Stimulated activated naive CD8-positive, alpha-beta T cell treated with anti-CD3 and anti-CD28 coated beads, Interleukin-15, Interleukin-2, amounts not matched to agents 100 U/mL and 50 U/mL, for 24 hours (primary cell): ENCODE measurements at places on chromosomes 2 and 18.

DNA sequence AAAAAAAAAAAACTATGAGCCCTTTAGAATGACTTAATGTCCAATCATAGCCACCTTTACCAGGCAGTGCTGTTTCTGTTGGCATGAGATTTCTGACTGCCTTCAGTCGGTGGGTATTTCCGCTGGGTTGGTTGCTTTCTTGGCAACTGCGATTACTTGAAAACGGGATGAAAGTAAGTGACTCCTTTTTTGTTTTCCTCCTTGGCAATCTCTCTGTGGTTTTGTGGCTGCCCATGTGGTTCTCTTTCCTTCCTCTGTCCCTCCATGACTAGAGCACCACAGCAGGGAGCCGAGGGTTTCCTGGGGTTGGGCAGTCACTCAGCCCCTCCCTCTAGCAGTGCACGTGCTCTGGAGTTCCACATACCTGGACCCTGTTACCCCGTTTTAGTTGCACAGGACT, 112.1 kb downstream of the KLHL29 start:
- DNase-seq, result peak; percentile 23

DNA sequence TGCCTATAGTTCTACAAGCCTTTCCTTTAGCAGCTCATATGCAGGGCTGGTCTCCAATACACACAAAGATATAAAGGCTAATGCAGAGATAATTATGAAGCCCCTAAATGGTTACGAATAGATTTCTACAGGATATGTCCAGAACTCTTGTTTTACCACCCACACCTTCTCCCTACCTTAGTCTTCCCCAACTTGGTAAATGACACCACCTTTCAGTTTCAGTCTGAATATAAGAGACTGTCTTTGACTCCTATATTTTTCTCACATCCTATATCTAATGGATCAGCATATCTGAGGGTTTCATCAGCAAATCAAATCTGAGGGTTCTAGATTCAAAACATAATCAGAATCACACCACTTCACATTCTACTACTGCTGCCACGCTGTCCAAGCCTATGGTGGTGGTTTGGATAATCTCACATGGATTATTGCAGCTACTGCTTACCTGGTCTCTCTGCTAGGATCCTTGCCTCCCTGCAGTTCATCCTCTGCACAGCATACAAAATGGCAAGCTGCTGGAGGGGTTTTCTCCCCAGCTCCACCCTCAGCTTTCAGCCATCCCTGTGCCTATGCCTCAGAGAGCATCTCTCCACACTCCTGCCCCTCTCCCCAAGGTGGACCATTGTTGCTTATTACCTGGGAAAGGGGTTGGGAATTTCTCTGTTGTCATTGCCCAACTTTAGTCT, 178.0 kb upstream of the SPOPL start:
- no peak for DNase-seq

DNA sequence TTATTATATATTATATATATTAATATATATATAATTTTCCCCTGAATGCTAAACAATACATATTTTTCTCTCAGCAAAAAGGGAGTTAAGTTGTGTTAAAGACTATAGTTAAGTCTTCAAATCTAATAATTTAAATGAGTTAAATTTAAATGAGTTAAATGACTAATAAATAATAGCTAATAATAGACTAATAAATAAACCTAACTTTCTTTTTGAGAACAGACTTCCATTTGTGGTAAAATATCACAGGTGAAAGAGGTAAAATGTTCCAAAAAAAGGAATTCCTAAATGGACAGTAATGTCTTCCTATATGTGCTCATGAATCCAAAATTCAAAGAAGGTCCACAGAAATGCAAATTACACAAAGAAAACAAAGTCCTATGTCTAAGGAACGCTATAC, 74.6 kb downstream of the SLC25A12 start:
- DNase-seq, result no peak

DNA sequence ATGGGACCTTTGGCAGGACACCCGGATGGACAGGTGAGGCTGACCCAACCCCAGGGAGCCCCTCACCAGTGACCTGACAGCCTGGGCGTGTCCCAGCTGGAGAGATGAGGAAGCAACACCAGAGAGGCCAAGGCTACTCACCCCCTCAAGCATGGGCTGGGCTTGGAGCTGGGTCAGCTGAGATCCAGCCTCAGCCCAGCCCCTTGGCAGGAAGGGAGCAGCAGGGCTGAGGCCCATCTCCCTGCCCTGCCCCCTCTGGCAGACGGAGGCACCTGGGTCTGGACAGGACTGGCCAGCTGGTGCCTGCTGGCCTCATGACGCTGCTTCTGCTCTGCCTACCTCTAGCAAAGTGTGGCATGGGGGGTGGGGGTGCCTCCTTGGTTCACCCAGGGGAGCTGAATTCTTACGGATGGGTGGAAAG, 37.8 kb downstream of the HS6ST1 start:
- no peak for DNase-seq

DNA sequence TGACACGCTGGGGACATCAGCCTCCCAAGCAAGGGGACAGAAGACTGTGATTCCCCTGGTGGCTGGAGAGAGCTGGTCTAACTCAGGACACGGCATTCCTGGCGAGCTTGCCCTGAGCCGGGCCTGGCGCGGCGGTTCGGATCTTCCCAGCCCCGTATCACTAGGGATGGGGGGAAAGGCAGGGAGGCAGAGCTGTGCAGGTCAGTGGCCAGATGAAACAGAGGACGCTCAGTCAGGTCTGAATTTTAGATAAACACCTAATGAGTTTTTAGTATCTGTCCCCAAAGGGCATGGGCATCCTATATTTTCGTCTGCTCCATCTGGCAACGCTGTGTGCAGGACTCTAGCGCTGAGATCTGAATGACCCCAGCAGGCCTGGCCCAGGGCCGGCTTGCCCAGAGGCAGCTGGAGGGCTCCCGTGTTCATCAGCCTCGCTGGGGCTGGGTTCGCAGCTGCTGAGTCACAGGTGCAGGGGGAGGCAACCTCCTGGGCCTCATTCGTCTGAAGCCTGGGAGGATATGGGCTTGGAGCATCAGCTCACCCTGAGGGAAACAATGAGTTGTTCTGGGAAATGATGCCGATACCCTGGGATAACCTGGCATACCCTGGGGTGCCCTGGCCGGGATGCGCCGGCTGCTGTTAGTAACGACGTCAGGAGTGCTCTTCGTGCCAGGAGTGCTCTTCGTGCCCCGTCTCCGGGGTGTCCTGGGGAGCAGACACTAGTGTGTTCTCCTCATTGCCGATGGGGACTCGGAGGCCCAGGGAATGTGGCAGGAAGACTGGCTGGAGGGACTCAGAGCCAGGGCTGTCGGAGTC, 48.1 kb upstream of the HPCAL1 start:
- DNase-seq, result no peak

GRCh38 chr2:20487030-20487391, 40.1 kb downstream of the RHOB start:
- no peak for DNase-seq
